ENCODE measurements at places on chromosomes 4 and X.
A peak's percentile ranks its signal among the peaks of the same experiment; 100 is the strongest.

DNA sequence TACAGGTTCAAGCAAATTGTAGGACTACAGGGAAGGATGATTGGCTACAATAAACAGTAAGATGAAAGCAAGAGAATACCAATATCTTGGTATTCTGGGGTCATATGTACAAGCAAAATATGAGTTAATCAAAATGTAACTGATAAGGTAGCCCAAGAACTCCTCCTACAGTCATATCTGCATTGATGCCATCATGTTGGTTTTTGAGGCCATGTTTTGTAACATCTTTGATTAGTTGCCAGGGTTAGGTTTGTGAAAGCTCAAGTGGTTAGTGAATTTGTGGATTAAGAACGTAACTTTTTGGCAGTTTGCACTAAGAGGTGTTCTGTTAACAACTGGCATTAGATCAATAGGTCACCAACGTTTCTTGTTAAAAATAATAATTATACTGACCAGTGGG is 59.6 kb downstream of the USP9X start:
- DNase-seq: no peak

- no peak for DNase-seq
These were observed 743.5 kb upstream of the MAGEB2 start for GRCh38 chrX:29471829-29472228.

DNA sequence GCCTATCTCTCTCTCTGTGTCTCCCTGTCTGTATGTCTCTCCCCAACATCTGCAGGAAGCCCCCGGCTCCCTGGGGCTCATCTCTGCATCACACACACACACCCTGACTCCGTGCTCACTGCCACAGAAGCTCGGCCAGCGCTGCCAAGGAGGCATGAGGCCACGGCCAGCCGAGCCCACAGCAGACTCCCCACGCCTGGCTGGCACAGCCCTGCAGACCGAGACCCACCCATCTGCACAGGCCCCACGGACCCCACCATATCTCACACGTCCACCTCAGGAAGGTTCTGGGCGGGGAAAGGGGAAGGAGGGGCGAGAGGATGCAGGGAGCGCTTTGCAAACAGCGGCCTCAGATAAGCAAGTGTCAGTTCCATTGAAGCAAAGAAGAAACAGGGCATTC is 28.5 kb upstream of the SLC25A6 start:
- DNase-seq: no peak

DNA sequence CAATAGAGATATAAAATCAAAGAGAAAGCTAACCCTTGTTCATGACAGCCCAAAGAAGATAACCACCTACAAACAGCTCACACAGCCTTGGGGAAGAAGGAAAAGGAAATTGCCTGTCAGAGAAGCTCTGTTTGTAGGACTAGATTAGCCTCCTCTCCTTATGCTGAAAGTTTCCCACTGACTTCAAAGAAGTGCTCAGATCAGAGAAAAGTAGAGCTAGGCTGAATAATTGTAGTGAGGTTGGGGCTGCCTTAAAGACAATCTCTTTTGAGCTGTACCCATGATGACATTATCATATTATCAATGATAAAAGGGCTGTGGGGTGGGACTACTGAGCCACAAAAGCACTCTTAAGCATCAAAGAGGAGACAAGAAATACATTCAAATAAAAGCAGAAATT is 223.0 kb upstream of the GALNT7 start:
- no peak for DNase-seq

GRCh38 chr4:81844717-81845116 is 373.0 kb upstream of the RASGEF1B start:
- peak; percentile 56 for DNase-seq

Data from T follicular helper cell (primary cell).